Omental fat pad (tissue), 4 donors: ENCODE measurements at places on chromosomes 13 and 19.

- no peak for DNase-seq
Observed at GRCh38 chr19:6678690-6679109, 8.7 kb upstream of the TNFSF14 start.

- no peak for DNase-seq
Observed at GRCh38 chr13:108700422-108701170, 71.2 kb downstream of the MYO16 start.

- DNase-seq = no peak
Observed at GRCh38 chr13:106468744-106469590, 66.5 kb downstream of the EFNB2 start.

GRCh38 chr19:29665826-29666577 lies 741 bp downstream of the PLEKHF1 start:
- DNase-seq = no peak

- DNase-seq = no peak
Observed at GRCh38 chr13:94656766-94657165, 55.1 kb downstream of the GPR180 start.

DNA sequence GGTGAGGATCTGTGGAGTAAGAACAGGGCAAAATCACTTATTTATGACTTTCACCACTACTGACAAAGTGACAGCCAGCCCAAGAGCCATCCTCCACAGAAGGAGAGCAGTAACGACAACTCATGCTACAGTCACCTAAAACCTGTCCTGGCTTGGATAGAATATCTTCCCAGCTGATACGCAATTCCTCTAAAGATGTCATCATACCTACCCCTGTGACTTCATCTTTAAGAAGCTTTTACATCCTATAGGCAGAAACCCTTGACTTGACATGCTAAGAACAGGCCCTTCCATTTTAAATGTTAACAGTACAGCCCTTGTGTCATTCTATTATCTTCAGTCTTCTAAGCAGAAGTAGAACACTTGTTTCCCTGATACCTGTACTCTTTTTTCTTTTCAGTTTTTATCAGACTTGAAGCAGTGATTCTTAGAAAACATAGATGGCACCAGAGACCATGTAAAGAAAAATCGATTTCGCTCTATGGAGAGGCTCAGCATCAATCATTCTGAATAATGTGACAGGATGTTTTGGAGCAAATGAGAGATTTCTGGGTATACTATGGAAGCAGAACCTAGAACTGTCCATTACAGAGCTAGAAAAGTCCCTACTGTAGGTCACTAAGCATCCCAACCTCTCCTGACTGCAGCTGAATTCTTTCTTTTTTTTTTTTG lies 20.1 kb downstream of the STOML3 start:
- DNase-seq = no peak

- DNase-seq = no peak
Observed at GRCh38 chr13:97653443-97654140, 219.6 kb downstream of the RAP2A start.
